ENCODE measurements at places on chromosomes 1 and 21.

DNA sequence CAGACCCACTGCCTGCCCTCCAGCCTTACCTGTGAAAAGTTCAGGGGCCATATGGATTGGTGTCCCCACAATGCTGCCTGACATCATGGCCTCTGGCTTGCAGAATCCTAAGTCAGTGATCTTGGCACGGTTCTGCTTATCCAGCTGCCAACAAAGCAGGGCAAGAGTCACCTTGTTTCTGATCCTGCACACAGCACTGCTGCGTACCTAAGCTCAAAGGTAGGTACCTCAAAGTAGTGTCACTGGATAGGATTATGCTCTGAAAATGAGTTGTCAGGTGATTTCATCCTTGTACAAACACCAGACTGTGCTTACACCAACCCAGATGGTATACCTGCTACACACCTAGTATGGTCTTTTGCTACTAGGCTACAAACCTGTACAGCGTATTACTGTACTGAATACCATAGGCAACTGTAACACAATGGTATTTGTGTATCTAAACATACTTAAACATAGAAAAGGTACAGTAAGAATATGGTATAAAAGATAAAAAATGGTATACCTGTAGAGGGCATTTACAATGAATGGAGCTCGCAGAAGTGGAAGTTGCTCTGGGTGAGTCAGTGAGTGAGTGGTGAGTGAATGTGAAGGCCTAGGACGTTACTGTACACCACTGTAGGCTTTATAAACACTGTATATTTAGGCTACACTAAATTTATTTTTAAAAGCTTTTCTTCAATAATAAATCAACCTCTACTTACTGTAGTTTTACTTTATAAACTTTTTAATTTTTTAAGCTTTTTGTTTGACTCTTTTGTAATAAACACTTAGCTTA, 29.1 kb upstream of the RBBP5 start:
- DNase-seq = no peak

GRCh38 chr1:9891207-9891606, 18.9 kb downstream of the CTNNBIP1 start:
- no peak for DNase-seq

- DNase-seq = no peak
Observed at GRCh38 chr1:35646043-35646442, 4.7 kb upstream of the PSMB2 start.

DNA sequence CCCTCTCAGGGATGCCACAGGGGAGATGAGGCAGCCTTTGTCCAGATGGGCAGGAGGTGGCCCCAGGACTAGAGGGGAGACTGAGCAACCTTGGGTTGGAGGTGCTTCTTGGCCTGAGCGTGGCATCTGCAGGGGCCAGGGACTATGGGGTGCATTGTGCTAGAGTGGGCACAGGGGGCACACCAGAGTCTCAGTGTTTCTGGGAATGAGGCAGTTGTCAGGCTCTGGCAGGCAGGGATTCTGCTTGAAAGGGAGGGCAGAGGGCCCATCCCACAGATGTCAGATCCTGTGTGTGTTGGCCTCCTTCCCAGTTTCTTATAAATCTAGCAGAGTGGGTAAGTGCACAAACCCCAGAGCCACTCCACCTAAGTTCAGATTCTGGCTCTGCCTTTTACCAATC, 13.7 kb downstream of the LGR6 start:
- no peak for DNase-seq

GRCh38 chr1:68087184-68087583, 36.8 kb upstream of the DIRAS3 start:
- DNase-seq = no peak

GRCh38 chr1:212981571-212982328, 31.4 kb downstream of the VASH2 start:
- no peak for DNase-seq

- no peak for DNase-seq
Observed at GRCh38 chr1:164709126-164709525, 150.1 kb downstream of the PBX1 start.

- DNase-seq = no peak
Observed at GRCh38 chr1:113133759-113134158, 60.8 kb downstream of the LRIG2 start.

Data from SHP77 treated with DMSO at 0.1 percent for 48 hours (cell line).